ENCODE measurements at places on chromosomes 11 and 22.

GRCh38 chr11:16946477-16947282 lies 67.5 kb downstream of the PLEKHA7 start:
- no peak for DNase-seq

GRCh38 chr11:85619499-85619898 lies 7.6 kb downstream of the DLG2 start:
- DNase-seq, result no peak

DNA sequence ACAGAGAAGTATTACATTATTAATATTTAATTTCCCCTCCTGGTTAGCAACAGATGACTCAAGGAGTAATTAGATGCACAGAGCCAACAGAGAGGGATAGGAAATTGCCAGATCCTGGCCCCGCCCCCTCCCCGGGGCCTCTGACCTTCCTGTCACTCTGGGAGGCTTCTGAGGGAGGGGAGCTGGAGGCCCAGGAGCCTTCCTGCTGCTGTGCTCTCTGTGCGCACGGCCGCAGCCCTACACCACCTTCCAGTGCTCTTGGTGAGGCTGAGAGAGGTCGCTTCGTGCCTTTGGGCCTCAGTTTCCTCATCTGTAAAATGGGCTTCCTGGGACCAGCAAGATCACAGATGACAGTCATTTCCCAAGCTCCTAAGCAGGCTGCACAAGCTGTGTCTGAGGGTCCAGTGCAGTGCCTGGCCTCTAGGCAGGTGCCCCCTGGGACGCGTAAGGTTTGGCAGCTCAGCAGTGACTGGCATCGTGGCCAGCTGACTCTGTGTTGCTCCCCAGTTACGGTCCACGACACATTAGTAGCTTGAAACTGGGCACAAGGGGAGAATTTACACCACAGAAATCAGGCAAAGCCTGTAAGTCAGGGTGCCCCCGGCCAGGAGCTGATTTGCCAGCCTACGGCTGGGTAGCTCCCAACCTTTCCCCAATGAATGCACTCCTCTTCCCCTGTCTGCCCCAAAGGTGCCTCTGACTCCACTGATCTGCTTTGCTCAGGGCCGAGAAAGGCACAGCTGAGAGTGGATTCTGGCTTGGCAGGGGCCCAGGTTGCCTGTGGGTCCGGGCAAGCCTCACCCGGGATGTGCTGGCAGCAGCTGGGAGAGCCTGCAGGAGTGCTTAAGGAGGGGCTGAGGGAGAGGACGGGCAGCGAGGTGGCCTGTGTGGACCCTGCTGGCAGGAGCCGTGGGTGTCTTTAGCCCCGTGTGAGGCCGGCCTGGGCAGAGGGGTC lies 2.3 kb downstream of the ADORA2A start:
- no peak for DNase-seq

GRCh38 chr11:118628432-118628831 lies 21.0 kb downstream of the PHLDB1 start:
- no peak for DNase-seq

DNA sequence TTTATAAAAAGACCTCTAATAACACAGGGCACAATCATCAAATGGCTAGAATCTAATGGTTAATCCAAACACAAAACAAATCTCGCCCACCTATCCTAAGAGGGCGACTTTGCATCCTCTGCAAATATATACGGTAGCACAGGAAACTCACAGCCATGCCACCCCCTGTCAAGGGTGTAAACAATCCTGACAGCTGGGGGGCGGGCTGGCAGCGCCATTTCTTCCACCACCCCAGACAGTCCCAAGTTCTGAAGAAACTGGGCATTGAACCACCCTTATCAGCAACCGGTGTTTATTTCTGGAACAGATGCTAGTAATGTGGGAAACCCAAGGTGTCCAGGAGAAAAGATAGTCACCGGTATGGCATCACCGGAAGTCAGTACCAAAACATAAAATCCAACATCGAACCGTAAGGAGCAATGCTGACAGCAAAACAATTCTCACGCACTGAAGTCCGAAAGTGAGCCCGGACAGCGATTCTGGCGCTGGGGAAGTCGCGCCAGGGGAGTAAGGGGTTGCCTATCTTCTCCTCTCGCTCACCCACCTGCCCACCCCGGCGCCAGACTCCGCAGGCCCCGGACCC lies 825 bp downstream of the FBXO3 start:
- DNase-seq, result no peak

- DNase-seq, result no peak
Measured at GRCh38 chr11:125358254-125358840, 137.7 kb downstream of the FEZ1 start.

DNA sequence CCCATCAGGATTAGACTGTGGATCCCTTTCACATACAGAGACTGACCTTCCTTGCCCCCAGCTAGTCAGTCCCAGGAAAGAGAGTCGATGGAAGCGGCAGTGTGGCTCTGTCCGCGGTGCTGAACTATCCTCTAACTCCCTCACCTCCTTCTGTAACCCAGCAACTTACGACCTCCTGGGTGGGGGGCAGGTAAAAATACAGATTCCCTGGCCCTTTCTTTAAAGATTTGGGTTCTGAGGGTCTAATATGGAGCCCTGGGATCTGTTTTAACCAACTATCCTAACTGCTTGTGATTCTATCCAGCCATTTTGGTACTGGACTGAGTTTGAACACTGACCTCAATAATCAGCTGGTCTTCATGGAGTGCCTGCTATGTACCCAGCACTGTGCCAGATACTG lies 23.2 kb downstream of the MFNG start:
- no peak for DNase-seq

DNA sequence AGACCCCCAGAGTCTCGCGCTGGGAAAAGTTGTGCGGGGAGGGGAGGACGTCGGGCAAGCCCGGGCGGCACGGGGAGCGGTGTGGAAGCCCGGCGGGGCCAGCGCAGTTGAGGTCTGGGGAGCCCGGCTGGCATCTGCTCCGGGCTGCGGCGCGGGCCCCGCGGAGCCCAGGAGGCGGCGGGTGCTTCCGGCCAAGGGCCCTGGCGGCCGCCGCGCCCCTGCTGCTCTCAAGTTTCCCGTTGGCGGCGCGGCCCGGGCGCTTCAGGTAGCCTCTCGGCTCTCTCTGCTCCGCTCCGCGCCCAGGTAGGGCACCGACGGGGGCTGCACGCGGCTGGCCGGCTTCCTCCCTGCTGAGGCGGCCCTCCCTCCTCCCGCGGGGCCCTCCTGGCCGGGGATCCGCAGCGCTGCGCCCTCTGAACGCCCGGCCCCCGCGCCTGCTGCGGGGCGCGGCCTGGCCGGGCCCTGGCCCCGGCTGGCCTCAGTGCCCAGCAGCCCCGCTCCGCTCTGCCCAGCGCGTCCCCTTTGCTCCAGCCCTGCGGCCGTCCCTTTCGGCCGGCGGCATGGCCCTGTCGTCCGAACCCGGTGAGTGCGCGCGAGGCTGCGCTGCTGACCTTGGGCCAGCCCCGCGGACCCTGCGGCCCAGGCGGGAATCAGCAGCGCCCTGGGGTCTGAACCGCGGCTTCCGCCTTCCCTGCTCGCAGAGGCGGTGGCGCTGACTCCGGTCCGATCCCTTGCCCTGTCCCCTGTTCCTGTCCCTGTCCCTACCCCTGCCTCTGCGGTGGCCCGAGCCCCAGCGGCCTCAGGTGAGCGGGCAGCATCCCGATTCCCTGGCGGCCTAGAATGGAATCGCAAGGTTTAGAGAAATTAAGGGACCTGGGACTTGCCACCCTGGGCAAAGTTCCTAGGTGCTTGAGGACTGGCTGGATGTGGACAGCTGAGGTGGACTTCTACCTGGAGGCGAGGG lies 4.3 kb upstream of the AMPD3 start:
- no peak for DNase-seq

DNA sequence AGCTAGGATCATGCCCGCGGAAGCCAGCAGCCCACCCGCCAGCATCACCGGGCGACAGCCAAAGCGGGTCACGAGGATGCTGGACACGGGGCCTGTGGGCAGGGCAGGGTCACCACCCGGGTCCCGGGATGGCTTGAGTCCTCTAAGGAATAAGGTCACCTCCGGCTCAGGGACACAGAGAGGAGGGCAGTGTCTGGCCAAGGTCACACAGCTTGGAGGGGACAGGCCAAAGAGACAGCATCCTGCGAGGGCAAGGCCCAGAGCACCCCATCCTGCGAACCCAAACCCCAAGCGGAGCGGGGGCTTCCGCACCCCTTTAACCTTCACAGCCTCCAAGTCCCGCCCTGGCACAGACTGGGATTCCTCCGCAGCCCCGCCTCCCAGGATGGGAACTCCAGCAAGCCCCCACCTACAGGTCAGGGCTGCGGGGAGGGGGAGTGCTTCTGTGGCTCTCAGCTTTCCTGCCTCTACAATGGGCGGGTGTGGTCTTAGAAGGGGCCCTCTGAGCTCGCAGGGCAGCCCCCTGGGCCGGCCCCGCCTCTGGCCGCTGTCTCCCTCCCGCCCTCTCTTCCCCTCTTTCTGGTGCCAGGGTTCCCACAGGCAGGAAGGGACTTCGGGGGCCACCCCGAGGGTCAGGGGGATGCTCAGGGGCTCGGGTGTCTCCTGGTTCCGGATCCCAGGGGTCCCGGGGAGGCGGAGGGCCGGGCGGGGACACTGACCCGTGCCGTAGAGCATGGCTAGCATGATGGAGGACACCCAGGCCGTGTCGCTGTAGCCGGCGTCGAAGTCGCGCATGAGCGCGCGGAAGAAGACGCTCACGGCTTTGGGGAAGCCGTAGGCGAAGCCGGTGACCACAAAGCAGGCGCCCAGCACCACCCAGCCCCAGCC lies 1.8 kb downstream of the SLC16A8 start:
- DNase-seq, result no peak

- no peak for DNase-seq
Measured at GRCh38 chr22:48343461-48343860, 1484.2 kb downstream of the BRD1 start.

- DNase-seq, result no peak
Measured at GRCh38 chr11:18000760-18001159, 12.1 kb downstream of the SERGEF start.

- peak; percentile 39 for DNase-seq
Measured at GRCh38 chr11:122756417-122756816, 81.9 kb upstream of the CRTAM start.
